GM12864 (cell line): ENCODE measurements at places on chromosomes 5 and 9.

GRCh38 chr5:155508673-155509072 is 495.1 kb downstream of the KIF4B start:
- DNase-seq: no peak

- no peak for DNase-seq
Observed at GRCh38 chr5:5140479-5141338, 579 bp downstream of the ADAMTS16 start.

- no peak for DNase-seq
Observed at GRCh38 chr9:137982200-137982599, 104.6 kb downstream of the CACNA1B start.

DNA sequence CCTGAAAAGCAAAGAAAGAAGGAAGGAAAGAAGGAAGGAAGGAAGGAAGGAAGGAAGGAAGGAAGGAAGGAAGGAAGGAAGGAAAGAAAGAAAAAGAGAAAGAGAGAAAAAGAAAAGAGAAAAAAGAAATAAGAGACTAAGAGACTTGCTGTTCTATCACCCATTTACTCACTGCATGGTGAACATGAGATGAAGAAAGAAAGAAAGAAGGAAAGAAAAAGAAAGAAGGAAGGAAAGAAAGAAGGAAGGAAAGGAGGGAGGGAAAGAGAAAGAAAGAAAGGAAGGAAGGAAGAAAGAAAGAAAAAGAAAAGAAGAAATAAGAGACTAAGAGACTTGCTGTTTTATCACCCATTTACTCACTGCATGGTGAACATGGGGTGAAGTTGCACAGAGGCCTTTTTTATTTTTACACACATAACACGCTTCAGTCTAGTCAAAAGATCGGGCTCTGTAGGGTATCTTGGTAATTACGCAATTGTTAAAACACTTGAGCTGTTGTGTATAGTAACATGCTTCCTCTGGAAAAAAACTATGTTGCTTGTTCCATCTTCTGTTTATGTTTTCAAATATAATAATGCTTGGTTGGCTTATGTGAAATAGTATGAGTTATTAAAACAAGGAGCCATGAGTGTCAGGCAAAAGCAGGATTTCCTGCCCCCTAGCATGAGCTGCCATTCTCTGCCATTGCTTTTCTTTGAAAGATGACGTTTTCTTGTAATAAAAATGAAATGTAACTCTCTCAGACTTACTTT is 119.3 kb upstream of the ZNF608 start:
- no peak for DNase-seq

- no peak for DNase-seq
Observed at GRCh38 chr9:134491196-134491835, 150.3 kb upstream of the COL5A1 start.

DNA sequence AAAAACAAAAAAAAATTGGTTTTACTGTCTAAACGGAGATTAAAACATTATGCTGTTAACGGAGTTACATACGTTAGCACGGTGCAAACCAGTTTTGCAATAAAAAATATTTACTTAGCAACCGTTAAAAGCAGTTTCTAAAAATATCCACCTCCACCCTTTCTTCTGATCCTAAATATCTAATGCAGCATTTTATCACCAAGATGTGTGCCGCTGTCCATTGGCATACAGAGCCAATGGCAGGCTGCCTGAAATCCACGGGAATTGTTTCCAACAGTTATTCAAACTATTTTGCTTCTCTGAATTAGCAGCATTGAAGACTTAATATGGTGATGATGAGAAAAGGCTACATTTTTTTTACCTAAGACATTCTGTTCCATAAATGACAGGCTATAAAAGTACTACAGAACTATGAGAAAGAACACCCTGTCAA is 61.6 kb downstream of the CSNK1A1 start:
- DNase-seq: no peak
